Activated naive CD4-positive, alpha-beta T cell (primary cell): ENCODE measurements at places on chromosomes 7 and 10.

GRCh38 chr10:22997096-22997495 is 69.2 kb downstream of the ARMC3 start:
- no peak for DNase-seq

GRCh38 chr10:66329147-66329546 is 596.7 kb upstream of the LRRTM3 start:
- DNase-seq, result no peak

DNA sequence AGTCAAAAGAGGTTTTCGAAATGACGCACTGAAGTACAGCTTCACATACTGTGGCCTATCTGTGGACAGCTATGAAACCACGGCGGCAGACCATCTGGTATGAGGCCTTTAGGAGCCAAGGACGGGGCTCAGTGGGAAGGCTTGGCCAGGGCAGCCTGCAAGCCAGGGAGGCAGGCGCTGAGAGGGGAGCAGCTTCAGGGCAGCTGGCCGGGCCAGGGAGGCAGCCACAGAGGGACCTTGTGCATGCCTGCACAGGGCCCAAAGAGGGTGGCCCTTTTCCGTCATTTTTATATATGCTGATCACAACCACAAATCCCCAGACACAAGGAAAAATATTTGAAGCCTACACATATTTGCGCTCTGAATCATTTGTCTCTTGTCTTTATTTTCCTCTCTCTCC is 13.5 kb downstream of the CALD1 start:
- DNase-seq, result no peak

GRCh38 chr7:25132430-25132829 is 7.4 kb upstream of the CYCS start:
- no peak for DNase-seq

- no peak for DNase-seq
These were observed 22.6 kb downstream of the PLAC9 start for GRCh38 chr10:80154978-80155695.

DNA sequence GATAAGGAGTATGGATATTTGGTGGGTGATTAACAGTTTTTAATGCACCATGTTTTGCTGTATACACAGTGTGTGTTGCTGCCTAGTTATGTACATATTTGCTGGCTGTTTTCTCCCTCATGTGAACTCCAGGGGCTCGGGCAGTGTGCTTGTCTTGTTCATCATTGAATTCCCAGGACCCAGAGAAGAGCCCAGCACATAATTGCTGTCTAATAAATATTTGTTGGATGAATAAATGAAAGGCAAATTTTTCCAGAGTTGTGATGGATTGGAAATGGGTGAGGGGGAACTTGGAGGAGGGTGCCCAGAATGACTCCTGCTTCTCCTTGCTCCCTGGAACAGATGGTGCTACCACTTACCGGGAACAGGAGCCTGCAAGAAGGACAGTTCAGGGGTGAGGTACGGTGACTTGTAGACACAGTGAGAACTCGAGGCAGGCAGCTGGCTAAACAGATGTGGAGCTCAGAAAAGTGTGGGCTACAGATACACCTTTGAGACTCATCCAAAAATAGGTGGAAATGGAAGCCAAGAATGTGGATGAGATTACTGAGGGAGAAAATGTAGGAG is 586.8 kb upstream of the MGMT start:
- DNase-seq, result no peak

GRCh38 chr7:128738570-128739047 is 550 bp upstream of the CALU start:
- no peak for DNase-seq

GRCh38 chr7:23133797-23134196 is 28.2 kb downstream of the KLHL7 start:
- DNase-seq, result no peak

GRCh38 chr7:44711528-44711927 is 37.1 kb upstream of the ZMIZ2 start:
- DNase-seq, result no peak

- no peak for DNase-seq
These were observed 79.1 kb downstream of the NAMPT start for GRCh38 chr7:106205621-106206222.

DNA sequence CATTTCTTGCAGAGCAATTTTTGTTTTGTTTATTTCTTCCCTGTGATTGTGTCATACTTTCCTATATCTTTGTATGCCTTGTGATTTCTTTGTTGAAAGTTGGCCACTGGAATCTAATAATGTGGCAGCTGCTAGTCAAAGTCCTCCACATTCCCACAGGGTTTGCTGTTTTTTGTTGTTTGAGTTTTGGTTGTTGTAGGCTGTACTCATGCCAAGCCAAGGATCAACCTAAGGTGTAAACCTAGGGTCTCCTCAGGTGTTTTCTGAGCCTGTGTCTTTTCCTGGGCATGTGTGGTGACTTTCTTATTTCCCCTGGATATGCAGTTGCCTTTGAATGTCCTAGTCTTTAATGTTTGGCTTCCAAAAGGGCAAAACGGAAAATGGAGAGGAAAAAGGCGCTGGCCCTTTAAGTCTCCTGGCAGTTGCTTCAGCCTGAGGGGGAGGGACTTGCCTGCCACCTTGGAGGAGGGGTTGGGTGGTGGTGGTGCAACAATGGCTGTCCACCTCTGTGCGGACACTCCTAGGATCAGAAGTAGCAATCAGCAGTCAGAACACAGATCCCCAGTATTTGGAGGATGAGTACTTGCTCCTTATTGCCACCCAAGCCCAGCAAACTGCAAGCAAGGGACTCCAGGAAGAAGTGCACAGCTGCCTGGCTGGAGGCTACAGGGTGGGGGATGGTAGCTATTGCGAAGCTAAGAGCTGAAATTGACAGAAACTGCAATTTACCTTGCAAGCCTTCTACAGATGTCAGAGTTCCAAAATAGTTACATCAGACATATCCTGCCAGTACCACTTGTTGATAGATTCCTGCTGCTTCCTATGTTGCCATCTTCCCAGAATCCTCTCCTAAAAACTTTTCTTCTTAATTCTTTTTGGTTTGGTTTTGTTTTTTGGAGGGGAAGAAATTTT is 5.6 kb upstream of the ZNF518A start:
- DNase-seq, result no peak

DNA sequence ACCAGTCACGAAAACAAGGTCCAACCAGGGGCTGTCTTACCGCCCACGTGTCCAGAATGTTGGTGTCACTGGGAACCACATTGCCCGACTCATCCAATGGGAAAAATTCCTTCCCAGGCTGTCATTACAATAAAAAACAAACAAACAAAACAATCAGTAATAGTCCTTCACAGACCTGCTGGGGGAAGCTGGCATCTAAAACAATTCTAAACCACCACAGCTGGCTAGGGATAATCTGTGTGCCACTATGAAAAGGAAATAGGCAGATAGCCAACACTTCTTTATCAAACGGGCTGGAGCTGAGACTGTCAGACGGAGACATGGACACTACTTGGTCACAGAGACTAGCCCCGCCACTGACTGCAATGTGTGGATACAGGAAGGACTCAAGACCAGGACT is 9.2 kb downstream of the AKR1B1 start:
- no peak for DNase-seq
